ENCODE measurements at places on chromosomes 6 and 20.
A peak's percentile ranks its signal among the peaks of the same experiment; 100 is the strongest.

GRCh38 chr20:60642541-60642940 is 609.5 kb upstream of the CDH4 start:
- no peak overlapping the region for H3K27ac ChIP-seq
- H3K36me3 ChIP-seq = no peaks in the 10 kb centered on the region
- no peak for DNase-seq
- no peaks in the 10 kb centered on the region for H3K27me3 ChIP-seq
- H3K4me1 ChIP-seq = no peaks in the 10 kb centered on the region

GRCh38 chr20:61856626-61857413 is 208.9 kb downstream of the TAF4 start:
- no peak overlapping the region for H3K4me3 ChIP-seq
- H3K36me3 ChIP-seq = no peaks in the 10 kb centered on the region
- no peak overlapping the region for H3K27ac ChIP-seq
- DNase-seq = no peak

- H3K4me3 ChIP-seq = no peak overlapping the region
- no peaks in the 10 kb centered on the region for H3K4me1 ChIP-seq
Observed at GRCh38 chr6:82584194-82584695, 220.6 kb downstream of the TPBG start.

DNA sequence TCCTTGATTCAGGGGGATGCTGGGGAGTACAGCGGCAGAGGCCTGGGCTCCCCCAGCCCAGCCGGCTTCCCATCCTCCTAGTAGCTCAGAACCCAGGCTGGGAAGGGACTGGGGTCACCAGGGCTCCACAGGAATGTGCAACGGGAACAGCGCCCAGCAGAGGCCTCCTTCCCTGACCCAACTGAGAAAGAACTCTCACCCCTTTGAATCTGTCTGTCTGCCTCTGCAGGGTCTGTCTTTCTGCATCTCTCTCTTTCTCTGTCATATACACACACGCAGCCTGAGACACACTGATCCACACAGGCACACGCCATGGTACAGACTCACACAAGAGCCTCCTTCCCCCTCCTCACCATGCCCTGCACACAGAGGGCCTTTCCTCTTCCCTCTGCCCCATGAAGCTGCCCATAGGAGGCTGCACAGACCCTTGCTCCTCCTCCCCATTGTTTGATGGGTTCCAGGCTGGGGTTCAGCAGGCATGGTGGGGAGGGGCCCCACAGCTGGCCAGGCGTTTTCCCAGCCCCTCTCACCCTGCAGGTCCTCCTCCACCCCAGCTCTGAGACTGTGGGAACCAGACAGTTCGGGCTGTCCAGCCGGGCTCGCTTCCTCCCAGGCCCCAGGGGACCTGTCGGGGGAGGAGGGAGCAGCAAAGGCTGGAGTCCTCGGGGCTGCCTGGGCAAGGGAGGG is 2.8 kb downstream of the FOXS1 start:
- no peak overlapping the region for H3K4me3 ChIP-seq
- peaks cover 8% of the 10 kb centered on the region for H3K4me1 ChIP-seq
- no peak overlapping the region for H3K27ac ChIP-seq
- H3K27me3 ChIP-seq = peaks cover 8% of the 10 kb centered on the region
- DNase-seq = no peak
- H3K36me3 ChIP-seq = no peaks in the 10 kb centered on the region

- H3K4me3 ChIP-seq = peak within 1 kb of the TSS; percentile 74
- peaks cover 50% of the 10 kb centered on the region for H3K4me1 ChIP-seq
- H3K27me3 ChIP-seq = no peaks in the 10 kb centered on the region
Observed at GRCh38 chr20:62302341-62303061, at the start of gene ADRM1. Gene ADRM1 (plus strand): TSS chr20:62302997. CDS start chr20:62303569, 572 bp downstream.

- no peak for DNase-seq
- H3K36me3 ChIP-seq = no peaks in the 10 kb centered on the region
- no peak overlapping the region for H3K4me3 ChIP-seq
- H3K27ac ChIP-seq = no peak overlapping the region
- H3K27me3 ChIP-seq = no peaks in the 10 kb centered on the region
- peaks cover 38% of the 10 kb centered on the region for H3K4me1 ChIP-seq
Observed at GRCh38 chr20:49579195-49579594, 11.3 kb upstream of the PTGIS start.

DNA sequence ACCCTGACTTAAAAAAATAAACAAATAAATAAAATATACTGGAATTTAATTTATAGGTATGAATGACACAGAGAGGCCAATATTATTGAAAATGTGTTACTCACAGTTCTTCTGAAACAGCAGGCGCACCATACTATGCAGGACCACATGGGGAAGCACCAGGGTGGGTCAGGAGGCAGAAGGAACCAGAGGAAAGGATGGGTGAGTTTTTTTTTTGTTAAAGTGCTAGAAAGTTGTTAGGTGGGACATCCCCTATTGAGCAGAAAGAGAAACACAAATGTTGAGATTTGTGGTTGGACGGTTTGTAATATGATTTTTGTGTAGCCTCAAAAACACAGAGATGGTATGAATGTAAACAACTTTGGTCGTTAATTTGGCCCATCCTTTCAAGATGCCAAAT is 26.0 kb downstream of the PTPRA start:
- H3K27me3 ChIP-seq = no peaks in the 10 kb centered on the region
- H3K4me1 ChIP-seq = no peaks in the 10 kb centered on the region
- H3K4me3 ChIP-seq = no peak overlapping the region
- H3K36me3 ChIP-seq = no peaks in the 10 kb centered on the region
- no peak for DNase-seq

- H3K27me3 ChIP-seq = peaks cover 4% of the 10 kb centered on the region
- H3K27ac ChIP-seq = no peak overlapping the region
- DNase-seq = no peak
- H3K36me3 ChIP-seq = no peaks in the 10 kb centered on the region
- no peak overlapping the region for H3K4me3 ChIP-seq
- no peaks in the 10 kb centered on the region for H3K4me1 ChIP-seq
Observed at GRCh38 chr6:42505385-42505718, 53.6 kb upstream of the TRERF1 start.

DNA sequence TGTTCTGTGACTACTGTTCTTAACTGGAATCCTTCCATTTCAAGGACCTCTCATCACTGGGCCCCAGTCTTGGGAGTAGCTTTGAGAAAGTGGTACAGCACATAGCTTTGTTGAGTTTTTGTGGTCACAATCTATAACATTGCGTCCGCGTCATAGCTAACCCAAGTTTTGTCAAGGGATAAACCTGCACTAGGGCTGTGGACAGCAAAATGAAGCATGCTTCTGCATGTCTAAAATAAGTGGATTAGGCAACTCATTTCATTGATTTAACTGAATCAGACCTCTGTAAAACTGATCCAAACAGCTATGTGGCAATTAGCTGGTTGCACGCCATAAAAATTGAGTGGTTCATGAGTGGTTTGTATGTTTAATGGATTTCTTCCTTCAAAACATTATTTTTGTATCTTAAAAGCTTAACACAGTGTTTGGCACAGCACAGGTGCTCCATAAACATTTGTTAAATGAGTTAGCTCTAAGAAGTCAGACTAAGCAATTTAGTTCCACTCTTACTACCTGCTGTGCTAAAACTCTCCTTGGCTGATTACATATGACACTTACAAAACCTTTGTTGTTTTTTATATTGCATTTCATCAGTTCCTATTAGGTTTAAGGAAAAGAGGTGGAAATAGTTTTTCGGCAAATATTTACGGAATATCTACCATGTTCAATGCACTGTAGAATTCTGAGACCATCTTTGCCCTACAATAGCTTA is 160.3 kb upstream of the ATXN1 start:
- DNase-seq = no peak
- H3K36me3 ChIP-seq = no peaks in the 10 kb centered on the region
- no peaks in the 10 kb centered on the region for H3K27me3 ChIP-seq
- H3K27ac ChIP-seq = no peak overlapping the region

DNA sequence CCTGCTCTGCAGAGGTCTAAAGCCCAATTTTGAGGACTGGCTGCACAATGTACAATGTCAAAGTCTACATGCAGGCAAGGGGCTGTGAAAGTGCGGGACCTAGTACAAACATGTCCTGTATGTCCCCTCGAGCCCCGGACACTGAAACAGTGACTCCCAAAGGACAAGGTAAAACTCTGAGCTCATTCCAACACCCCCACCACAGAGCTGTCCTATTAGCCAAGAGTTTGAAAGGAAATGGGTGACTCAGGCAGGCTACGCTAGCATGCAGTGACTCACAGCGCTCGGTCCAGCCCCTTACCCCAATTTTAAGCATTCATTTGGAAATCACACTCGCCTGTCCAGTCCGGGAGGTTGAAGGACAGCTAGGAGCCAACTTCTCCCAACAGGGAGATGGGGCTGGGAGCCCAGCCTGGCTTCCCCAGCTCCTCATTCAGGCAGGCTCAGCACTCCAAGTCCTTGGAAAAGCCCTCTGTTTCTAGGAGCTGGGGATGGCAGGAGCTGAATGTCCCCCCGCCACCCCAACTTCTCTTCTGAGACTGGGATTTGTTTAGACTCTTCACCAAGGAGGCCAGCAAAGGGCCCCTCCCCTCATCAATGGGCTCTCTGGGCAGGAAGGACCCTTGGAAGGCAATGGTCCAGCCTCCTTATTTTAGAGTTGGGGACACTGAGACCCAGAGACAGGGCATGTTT is 3.9 kb downstream of the SDC4 start:
- peak overlapping the region; percentile 80 for H3K27ac ChIP-seq
- peak overlapping the region; percentile 49 for H3K4me3 ChIP-seq
- peak; percentile 97 for DNase-seq
- H3K36me3 ChIP-seq = no peaks in the 10 kb centered on the region
- peaks cover 7% of the 10 kb centered on the region for H3K27me3 ChIP-seq
- H3K4me1 ChIP-seq = peaks cover 92% of the 10 kb centered on the region

DNA sequence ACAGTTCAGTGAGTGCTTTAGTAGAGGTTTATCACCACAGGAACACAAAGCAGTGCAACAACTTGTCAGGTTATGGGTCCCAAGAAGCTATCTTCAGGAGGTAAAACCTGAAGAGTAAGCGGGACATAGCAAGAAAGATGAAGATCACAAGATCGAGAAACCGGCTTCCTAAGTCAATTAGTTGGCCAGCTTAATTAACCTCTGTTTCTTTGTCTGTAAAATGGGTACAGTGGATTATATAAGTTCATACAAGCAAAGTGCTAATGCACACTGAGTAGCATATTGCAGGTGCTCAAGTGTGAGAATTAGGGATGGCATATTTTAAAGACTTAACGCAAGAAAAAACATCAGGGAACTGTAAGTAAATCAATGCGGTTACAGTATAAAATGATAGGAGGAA is 12.5 kb downstream of the FBXO30 start:
- no peak for DNase-seq
- H3K27ac ChIP-seq = no peak overlapping the region
- H3K4me1 ChIP-seq = no peaks in the 10 kb centered on the region
- no peaks in the 10 kb centered on the region for H3K27me3 ChIP-seq

DNA sequence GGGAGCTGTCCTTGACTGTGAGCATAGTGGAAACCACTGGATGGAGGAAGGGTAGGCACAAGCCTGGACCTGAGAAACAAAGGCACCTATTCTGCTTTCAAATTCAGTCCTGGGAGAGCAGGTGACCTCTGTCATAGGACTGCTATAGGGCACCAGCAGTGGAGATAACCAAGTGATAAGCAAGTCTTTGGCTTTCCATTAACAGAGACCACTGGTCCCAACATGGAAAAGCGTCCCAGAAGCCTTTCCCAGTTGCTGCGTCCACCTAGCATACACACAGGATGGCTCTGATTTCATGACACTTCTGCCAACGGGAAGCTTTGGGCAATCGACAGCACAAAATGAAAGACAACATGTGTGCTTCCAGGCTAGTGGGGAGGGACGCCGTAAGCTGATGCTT is 8.9 kb downstream of the SLC22A3 start:
- H3K27ac ChIP-seq = peak overlapping the region; percentile 35
- H3K4me3 ChIP-seq = no peak overlapping the region
- peak; percentile 75 for DNase-seq
- 0 out of 3 replicates have a peak, but pooled peaks cover 3% of the 10 kb centered on the region for H3K36me3 ChIP-seq

DNA sequence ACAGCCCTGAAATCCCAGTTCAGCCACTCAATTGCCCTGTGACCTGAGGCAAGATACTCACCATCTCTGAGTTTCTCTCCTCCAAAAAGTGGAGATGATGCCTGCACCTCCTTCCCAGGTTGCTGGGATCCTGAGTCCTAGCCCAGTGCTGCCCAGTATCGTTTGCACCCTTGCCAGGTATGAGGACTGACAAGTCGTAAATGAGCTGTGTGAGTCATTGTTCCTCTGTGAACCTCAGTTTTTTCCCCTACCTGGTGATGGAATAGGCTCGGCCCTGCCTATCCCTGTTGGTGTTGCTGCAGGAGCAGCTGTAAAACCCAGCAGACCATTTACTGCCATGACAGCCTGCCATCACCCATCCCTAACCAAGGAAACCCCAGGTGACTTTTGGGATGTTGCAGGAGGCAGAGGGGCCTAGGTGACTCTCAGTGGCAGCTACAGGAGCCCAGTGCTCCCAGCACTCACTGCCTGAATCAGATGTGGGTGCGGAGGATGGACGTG is 229.3 kb downstream of the SYNDIG1 start:
- H3K36me3 ChIP-seq = no peaks in the 10 kb centered on the region
- no peaks in the 10 kb centered on the region for H3K4me1 ChIP-seq
- no peak overlapping the region for H3K4me3 ChIP-seq
- H3K27me3 ChIP-seq = peaks cover 5% of the 10 kb centered on the region

GRCh38 chr6:49549691-49550491 is 577 bp upstream of the C6orf141 start:
- DNase-seq = no peak
- no peak overlapping the region for H3K4me3 ChIP-seq
- no peaks in the 10 kb centered on the region for H3K36me3 ChIP-seq
- H3K27ac ChIP-seq = no peak overlapping the region

DNA sequence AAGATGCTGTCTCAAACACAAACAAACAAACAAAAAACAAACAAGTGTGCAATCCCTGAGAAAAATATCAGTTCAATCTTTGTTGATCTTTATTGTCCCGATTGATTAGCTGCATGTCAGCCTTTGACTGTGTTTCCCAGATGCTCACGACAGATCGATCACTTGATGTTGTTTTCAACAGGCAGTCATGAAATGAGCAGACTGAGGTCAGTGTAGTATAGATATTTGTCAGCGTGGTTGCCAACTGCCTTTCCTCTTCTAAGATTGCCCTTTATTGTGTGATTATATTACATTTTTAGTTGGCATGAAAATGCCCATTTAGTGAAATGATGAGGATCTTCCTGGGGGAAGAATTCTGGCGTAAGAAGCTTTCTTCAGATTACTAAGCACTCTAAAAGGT is 25.6 kb downstream of the UTRN start:
- H3K27me3 ChIP-seq = no peaks in the 10 kb centered on the region
- peak overlapping the region; percentile 4 for H3K27ac ChIP-seq
- peaks cover 98% of the 10 kb centered on the region for H3K4me1 ChIP-seq
- H3K36me3 ChIP-seq = peaks cover 25% of the 10 kb centered on the region

Measured in HepG2 (cell line).